ENCODE measurements at places on chromosomes 7 and 10.

- no peak for DNase-seq
These were observed 10.4 kb upstream of the CLCN1 start for GRCh38 chr7:143305423-143306070.

DNA sequence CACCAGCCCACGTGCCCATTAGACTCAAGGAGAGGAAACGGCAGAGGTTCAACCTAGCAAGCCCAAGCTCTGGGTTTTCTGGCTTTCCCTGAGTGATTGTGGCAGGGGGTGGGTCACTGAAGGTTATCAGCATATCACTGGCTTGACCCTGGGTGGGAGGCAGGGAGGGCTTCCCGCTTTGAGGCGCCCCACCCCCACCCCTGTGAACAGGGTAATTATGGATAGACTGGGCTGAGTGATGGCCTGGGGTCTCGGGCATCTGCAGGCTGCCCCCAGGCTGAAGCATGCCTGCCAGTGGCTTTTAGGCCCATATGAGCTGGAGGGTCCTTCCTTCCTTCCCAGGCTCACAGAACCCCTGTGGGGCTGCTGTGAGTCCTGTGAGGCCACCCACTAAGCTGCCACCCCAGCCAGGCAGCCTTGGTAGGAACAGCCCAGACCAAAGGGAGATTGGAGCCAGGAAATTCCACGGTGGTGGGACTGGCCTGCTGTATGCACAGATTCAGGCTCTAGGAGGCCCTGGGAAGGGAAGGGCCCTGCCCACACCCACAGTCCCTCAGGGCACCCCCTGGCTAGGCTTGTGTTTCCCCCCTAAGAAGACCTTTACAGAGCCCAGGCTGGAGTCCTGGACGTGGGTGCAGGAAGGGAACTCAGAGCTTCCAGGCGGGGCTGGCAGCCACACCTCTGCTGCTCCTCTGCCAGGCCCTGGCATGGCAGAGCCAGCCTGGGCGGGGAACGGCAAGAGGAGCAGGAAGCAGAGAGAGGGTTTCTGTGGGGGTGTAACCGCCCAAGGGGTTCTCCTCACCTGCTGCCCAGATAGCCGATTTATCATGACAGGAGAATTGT lies 33.1 kb downstream of the GPRIN2 start:
- no peak for DNase-seq

DNA sequence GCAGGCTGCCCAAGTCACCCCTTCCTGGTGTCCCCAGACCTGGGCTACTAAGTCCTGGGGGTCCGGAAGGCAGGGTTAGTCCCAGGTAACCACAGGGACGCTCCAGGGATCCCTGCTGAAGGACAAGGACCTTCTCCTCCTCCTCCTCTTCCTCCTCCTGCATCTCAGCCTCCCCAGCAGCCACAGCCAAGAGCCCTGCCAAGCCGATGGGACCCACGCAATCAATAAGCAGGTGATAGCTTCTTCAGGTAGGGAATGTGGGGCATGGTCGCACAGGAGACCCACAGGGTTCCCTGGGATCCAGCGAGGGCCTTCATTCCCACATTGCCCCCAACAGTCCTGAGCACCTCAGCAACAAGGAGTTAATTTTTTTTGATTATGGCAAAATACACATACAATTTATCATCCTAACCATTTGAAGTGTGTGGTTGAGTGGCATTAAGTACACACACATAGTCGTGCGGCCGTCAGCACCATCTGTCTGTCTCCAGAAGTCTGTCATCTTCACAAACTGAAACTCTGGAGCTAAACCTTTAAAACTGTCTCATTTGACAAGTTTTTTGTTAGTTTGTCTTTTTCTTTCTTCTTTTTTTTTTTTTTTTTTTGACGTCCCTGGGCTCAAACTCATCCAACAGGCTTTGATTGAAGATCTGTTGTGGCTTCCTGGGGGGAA lies 12.1 kb downstream of the CRYGN start:
- DNase-seq: no peak

- no peak for DNase-seq
These were observed 183.9 kb downstream of the COBL start for GRCh38 chr7:51132661-51133060.

GRCh38 chr10:14918964-14919363 lies 34.9 kb downstream of the DCLRE1C start:
- no peak for DNase-seq

GRCh38 chr7:28236560-28236959 lies 56.0 kb upstream of the JAZF1 start:
- DNase-seq: no peak

DNA sequence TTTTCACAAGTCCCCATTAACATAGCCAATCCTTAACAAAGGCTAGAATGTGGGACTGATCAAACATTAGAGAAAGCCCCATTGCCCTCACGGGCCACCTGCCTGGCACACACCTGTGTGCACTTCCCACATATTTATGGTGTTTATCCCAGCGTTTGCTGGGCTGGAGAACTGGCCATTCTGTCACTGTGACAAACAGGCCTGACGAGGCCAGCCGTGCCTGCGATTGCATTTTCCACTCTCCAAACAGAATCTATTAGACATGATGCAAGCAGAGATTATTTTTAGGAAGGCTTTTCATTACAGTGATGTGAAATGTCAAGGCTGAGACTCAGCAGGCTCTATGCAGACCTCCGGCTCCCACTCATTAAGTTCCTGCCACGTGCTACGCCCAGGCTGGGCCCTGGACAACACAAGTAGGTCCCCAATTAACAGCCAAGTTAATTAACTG lies 20.4 kb downstream of the PTPRN2 start:
- DNase-seq: no peak

- no peak for DNase-seq
These were observed 98.6 kb downstream of the CREM start for GRCh38 chr10:35225204-35225603.

DNA sequence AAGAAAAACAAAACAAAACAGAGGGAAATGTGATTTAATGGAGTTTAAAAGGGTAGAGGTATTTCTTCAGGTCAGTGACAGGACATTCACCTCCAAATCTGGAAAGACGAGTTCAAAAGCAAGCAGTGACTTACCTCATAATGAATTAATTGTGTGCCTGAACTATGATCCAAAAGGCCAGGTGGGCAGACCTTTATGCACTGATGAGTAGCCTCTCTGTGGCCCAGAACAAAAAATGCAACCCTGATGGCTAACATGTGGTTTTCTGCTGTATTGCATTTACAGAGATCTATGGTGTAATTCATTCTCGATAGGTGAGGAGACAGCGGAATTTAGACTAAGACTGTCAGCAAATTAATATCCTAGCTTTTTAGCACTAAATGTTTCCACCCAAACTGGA lies 142.0 kb downstream of the HDAC9 start:
- DNase-seq: no peak

DNA sequence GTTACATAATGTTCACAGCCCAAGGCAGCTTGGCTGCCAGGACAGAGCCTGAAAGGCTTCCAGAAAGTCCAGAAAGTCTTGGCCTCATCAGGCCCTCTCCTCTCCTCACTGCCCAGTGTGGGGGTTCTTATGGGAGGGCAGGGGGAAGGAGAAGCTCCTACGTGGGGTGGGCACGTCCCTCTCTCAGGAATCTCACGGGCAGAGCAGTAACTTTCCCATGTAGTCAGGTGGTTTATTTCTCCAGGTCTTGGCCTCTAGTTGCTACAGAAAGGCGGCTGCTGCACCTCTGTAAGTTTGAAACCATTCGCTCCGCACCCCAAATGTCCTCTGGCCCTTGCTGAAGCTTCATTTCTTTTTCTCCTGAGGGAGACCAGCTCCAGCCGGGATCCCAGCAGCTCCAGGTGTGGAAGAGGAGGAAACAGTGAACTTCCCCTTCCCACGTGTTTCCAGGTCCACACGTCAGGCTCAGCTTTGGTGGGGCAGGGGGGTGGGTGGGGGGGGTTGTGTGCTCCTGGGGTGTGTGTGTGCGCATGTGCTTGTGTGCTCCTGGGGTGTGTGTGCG lies 320.3 kb downstream of the WDR37 start:
- DNase-seq: no peak

GRCh38 chr7:43808410-43808809 lies 49.9 kb downstream of the BLVRA start:
- DNase-seq: no peak

DNA sequence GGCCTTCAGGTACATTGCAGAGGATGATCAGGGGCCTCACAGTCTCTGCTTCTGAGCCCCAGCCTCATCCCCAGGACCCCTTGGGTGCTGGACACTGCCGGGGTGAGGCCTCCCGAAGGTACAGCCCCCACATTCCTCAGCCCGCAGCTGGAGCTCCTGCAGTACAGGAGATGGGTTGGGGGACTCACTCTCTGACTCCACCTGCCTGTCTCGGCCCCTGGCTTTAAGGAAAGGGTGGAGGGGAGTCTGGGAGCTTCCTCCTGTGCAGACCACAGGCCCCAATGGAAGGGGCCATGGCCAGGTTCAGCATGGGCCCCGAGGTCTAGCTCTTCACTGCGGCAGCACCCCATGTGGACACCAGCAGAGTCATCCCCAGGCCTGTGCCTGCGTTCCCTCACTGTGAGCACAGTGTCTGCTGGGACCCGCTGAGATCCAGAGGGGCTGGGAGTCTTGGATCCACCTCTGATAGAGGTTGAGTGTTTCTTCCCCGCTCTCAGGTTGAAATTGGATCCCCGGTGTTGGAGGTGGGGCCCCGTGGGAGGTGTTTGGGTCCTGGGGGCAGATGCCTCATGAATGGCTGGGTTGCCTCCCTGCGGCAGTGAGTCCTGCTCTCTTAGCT lies 99.9 kb downstream of the PRKAG2 start:
- DNase-seq: no peak

DNA sequence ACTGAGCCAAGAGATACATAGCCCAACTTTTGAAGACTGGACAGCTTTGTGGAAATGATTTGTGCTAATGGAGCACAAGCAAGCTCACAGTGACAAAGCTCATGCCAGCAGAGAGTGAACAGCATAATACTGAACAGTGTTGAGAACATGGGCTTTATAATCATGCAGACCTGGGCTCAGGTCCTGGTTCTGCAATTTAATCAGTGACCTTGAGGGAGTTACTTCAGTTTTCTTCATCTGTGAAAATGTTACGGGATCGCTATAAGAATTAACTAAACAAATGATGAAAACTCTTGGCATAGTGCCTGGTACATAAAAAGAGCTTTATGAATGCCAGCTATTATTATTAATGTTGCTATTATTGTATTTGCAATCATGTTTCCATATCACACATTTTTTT lies 690.5 kb upstream of the LRRN3 start:
- no peak for DNase-seq

GRCh38 chr10:112639298-112639697 lies 192.3 kb downstream of the VTI1A start:
- DNase-seq: no peak

DNA sequence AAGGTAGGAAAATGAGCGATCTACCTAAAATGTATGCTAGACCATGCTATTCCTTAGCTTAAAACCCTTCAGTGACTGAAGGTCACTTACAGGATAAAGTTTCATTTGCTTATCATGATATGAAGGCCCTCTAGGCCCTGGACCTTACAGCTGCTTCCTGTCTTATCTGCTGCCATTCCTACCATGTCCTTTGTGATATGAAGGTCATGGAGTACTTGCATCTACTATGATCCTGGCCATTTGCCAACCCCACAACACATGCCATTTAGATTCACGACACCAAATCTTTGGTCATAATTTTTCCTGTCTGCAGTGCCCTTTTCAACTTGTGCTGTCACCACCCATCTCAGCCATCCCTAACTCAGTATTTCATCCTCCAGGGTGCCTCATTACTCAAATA lies 181.8 kb upstream of the MDFIC start:
- DNase-seq: no peak

GRCh38 chr7:101466871-101467270 lies 104.2 kb downstream of the COL26A1 start:
- DNase-seq: no peak

GRCh38 chr10:112913661-112914287 lies 36.3 kb upstream of the TCF7L2 start:
- no peak for DNase-seq

DNA sequence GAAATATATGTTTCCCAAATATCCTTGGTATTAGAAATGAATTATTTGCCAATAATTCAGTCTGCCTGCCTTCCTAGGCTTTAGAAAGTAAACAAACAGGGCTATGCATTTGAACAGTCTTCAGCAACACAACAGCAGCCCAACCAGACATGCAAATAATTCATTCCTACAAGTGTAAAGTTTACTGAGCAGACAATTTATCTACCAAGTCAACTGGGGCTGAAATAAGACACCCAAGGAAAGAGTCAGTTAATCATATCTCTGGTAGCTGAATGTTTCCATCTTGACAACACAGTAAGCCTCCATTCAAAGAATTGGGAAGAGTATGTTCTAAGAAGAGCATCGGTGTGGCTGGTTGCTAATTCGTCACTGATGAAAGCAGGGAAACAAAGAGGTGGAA lies 38.4 kb downstream of the AIFM2 start:
- DNase-seq: no peak

DNA sequence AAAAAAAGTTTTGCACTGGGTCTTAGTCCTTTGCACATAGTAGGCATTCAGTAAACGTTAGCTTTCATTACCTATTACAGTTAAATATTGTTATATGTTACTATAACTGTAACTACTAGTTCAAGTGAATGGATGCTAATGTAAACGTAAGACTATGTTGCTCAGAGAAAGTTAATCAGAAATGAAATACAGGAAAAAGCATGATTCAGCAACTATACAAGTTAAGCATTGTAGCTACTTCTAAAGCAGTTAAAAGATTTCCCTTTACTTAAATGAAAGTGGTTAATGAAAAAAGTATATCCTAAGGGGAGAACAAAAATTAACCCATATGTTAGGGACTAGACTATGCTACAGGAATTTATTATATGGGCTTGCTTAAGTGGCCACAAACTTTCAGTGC lies 121.2 kb downstream of the SKAP2 start:
- no peak for DNase-seq

GRCh38 chr10:93954726-93955363 lies 38.9 kb upstream of the PLCE1 start:
- peak; percentile 63 for DNase-seq

DNA sequence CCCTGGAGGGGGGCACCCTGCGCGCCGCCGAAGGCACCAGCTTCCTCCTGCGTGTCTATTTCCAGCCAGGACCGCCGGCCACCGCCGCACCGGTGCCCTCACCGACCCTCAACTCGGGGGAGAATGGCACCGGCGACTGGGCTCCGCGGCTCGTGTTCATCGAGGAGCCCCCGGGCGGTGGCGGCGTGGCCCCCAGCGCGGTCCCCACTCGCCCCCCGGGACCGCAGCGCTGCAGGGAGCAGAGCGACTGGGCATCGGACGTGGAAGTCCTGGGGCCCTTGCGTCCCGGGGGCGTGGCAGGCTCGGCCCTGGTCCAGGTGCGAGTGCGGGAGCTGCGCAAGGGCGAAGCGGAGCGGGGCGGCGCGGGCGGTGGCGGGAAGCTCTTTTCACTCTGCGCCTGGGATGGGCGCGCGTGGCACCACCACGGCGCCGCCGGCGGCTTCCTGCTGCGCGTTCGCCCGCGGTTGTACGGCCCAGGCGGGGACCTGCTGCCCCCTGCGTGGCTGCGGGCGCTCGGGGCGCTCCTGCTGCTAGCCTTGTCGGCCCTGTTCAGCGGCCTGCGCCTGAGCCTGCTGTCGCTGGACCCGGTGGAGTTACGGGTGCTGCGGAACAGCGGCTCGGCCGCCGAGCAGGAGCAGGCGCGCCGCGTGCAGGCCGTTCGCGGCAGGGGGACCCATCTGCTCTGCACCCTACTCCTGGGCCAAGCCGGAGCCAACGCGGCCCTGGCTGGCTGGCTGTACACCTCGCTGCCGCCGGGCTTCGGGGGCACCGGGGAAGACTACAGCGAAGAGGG lies 594 bp downstream of the CNNM1 start:
- DNase-seq: no peak

Measured in HS-5 (cell line).